ENCODE measurements at places on chromosomes 5 and 9. TPM values are rescaled to one million over a fixed set of nuclear protein-coding genes. Genes with fewer than 3 reads are reported as not detected.

GRCh38 chr5:77066184-77066583 is 20.9 kb downstream of the ZBED3 start:
- DNase-seq = no peak

GRCh38 chr9:94922098-94922607 is 195.7 kb downstream of the AOPEP start:
- DNase-seq = no peak

GRCh38 chr9:107480386-107480789 is 9.2 kb downstream of the KLF4 start:
- no peak for DNase-seq

GRCh38 chr5:172642051-172642409 is 967 bp downstream of the NEURL1B start:
- no peak for DNase-seq

The ZNF782 gene
- 4.1 TPM for total RNA-seq

DNA sequence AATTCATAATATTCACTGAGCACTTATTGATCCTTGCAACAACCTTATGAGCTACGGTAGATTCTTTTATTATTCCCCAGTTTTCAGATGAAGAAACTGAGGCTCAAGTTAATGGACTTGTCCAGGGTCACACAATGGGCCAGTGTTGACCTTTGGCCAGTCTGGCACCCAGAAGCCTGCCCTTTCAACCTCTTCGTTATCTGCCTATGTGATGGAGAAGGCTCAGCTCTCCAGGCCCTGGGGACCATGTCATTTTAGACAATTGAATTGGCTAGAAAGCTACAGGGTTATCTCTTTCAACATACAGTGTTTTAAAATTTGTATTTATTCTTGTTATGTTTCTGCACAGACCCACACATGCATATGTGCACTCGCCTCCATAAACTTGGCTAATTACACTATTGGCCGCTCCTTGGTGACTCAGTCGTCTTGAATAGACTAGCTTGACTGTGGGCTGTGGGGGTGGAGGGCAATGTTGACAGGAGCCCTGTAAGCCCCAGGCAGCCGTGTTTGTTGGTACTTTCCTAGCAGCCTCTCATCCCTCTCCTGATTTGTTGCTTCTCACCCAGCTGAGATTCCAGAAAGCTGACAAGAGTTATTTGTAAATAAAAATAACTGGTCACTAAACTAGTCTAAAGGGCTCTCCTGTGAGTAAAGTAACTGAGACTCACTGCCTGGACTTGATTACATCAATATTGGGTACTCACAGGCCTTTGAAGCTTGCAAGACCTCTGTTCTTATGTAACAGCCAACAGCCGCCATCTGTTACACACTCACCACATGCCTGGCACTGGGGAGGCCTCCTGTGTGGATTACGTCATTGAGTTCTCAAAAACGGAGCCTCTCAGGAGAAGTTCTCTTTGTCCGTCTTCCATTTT is 8.5 kb upstream of the ANGPTL2 start:
- no peak for DNase-seq

DNA sequence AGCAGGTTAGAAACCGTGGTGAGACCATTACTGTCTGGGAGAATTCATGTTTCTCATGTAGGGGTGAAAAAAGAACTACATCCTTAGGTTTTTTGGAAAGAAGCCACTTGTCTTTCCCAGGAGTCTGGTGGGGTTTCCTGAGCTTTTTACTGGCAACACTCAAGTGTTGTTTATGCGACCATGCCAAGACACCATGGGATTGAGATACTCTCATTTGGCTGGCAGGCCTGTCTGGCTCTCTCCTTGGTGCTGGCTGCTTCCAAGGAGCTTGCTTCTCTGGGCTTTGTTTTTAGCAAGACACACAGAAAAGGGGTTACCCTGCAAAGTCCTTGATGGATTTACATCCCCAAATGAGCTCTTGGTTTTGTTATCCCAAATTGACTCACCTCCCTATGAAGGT is 80.9 kb upstream of the ISL1 start:
- DNase-seq = no peak

DNA sequence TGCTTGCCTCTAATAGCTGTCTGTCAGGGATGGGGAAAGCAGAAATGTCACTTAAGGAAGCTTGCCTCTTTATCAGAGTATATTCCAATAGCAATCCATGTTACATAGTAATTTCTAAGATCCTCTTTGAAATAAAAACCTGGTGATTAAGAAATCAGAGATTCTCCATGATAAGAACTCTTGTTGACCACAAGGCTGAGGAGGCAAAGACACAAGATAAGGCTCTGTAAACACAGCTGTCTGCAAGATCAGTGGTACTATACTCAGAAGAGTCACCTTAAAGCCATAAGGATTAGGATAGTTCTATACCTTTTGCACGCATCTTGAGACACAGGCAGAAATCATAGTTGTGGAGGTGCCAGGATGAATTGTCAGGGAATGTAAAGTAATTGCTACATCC is 40.3 kb downstream of the HEXB start:
- no peak for DNase-seq

The RMRP gene
- total RNA-seq = 11,185 TPM

DNA sequence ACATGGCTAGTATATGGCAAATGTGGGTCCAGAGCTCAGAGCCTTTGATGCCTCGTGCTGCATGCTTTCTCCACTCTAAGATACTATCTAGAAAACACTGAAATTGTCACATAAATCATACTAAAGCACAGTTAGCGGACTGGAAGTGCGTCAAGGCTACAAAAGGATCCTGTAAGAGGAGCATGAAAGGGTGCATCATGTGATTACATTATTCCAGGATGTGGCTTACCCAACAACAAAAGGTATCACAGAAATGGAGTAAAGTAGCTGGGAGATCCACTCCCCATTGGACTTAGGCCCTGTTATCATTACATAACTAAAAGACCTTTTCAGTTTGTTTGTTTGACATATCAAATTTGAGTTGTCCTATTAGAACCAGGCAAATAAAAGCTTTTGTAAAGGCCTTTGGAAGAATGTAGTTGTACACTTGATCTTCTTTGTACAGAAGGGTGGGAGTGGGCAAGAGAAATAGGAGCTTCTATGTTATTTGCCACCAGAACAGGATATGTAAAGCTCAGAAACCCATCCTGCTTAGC is 6.9 kb downstream of the SLC31A1 start:
- no peak for DNase-seq

DNA sequence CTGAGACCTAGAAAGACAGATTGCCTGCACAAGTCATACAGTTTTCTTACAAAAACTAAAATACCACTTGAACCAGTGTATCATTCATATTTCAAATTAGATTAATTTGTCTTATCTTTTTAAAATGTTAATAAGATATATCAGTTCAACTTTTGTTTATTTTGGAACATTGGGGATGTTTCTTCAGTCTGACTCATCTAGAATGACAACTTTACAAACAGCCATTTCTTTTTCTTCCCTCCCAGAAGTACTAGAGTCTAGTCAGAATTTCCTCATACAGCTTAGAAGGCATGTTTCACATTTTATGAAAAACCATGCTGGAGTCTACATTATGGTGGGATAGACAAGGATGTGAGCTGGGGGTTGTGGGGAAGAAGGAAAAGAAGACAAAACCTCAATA is 262.5 kb downstream of the NFIB start:
- no peak for DNase-seq
